ENCODE measurements at places on chromosomes 2 and 18.

DNA sequence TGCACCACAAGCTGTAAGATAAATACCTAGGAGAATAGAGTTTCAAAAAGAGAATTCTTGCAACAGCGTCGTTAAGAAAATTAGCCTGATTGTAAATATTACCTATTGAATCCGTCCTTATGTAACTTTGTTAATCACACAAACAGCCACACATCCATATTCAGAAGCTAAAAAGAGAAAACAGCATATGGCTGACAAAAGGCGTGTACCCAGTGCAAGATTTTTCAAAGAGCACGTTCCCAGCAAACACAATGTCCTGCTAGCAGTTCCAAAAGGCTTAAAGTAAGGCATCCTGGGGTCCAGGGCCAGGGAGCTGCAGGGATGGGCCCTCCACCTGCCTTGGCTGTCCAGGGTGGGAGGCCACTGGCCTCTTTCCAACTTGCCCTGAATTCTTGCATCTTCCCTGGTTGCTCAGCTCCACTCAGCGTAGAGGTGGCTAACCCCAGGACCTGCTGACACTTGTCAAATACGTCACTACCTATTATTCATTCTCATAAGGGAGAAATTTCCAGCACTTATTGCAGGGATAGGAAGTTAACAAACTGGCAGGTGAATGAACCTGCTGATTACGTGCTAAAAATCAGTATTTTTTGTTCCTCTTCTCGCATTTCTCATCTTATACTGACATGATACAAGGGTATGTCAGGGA lies 102.1 kb upstream of the NEDD4L start:
- DNase-seq: no peak

GRCh38 chr2:239328351-239329191 lies 72.2 kb downstream of the HDAC4 start:
- DNase-seq: peak; percentile 56

- DNase-seq: no peak
Observed at GRCh38 chr2:165161510-165161909, 42.3 kb downstream of the SCN3A start.

DNA sequence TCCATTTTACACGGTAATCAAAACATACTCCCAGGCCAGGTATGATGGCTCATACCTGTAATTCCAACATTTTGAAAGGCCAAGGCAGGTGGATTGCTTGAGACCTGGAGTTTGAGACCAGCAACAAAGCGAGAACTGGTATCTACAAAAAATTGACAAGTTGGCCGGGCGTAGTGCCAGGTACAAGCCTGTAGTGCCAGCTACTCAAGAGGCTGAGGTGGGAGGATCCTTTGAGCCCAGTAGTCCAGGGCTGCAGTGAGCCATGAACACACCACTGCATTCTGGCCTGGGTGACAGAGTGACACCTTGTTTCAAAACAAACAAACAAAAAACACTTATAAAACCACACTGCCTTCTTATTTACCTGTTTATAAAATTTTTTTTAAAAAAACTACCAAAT lies 80.8 kb downstream of the GAREM1 start:
- no peak for DNase-seq

DNA sequence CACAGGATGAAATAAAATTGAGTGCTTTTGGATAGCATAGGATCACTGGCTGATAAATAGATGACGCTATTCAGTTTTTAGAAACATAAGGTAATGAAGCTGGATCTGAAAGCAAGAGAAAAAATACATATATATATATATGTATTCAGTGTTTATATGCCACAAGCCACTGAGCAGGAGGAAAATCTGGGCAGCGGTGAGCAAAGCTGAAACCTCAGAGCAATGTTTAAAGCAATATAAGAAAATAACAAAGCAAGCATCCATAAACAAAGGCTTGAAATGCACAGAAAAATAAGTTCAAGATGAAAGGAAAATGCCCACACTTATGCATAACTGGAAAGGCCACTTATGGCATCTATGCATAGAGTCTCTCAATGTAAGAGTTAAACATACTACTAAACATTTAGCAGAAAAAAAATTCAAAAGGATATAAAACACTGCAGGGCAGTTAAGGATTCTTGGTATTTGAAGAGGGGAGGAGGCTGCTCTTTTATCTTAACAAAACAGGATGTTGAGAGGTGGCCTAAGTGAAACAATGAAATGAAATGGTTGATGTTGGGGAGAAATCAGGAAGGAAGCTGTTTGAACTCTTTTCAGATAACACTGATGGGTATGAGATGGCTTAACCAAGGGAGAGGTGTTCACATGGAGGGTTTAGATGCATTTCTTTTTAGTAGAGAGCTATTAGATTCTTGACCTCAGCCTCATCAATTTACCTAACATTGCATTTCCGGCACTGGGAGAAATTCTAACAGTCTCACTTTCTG lies 129.1 kb downstream of the ARHGAP15 start:
- DNase-seq: no peak

Measured in dermis blood vessel endothelial cell (primary cell).